Nucleus accumbens (tissue), 56 donors: ENCODE measurements at places on chromosomes 6 and 20.

GRCh38 chr20:34525709-34526416 lies 9.6 kb downstream of the DYNLRB1 start:
- DNase-seq, result no peak

GRCh38 chr20:539191-539590 lies 4.4 kb downstream of the CSNK2A1 start:
- no peak for DNase-seq

DNA sequence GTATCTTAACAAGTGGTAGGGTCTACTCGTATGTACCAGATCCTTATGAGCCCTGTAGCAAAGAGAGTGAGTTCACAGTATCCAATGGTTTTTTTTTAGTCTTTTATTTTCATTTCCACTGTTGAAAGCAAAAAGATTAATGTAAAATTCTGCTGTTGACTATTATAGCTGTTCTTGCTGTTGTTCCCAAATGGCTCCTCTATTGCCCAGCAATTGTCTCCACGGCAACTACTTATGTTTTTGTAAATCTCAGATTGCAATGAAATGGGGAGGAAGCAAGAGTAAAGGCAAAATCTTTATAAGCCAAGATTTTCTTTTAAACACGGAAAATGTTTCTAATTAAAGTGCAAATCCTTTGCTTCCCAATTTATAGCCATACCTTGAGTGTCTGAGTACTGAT lies 406.1 kb downstream of the EPM2A start:
- DNase-seq, result no peak

GRCh38 chr6:127457456-127458064 lies 1.6 kb downstream of the KIAA0408 start:
- DNase-seq, result no peak

DNA sequence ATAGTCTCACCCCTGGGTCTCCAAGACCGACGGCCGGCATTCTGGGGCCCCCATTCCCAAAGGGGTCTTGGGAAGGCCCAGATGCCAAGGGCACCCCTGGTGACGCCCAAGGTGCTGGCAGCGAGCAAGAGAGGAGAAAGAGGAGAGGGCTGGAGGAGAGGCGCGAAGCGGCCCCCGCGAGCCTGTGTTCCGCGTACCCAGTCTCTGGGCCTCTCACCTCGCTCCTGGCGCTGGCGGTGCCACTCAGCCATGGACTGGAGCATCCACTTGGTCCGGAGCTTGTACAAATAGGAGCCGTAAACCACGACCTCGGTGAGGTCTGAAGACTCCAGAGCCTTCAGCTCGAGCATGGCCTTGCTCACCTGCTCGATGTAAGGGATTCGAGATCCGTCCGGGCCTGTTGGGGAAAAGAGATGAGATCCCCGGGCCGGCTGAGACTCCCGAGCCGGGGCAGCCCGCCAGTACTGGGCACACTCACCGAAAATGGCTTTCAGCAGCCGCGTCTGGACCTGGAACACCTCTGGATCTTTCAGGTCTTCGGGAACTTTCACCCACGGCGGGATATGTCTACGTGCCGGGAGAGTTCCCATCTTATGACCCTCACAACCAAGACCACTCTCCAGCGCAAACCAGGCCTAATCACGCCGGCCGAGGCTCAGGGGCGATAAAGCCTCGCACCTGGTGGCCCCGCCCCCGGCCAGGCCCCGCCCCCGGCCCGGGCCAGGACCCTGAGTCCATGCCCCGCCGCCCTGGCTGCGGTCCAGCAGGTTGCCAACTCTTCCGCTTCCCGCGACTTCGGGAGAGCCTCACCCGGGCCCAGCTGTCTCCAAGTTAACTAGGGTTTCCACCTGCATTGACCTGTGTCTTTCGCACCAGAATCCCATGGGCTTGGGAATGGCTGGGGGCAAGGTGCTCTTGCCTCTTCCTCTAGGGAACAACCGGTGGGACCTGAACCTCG lies at the start of gene DPPA5:
DPPA5 (minus strand) TSS at position 641 of the 958 bp plus-strand sequence; CDS start at position 590, 51 bp downstream.
- no peak for DNase-seq

DNA sequence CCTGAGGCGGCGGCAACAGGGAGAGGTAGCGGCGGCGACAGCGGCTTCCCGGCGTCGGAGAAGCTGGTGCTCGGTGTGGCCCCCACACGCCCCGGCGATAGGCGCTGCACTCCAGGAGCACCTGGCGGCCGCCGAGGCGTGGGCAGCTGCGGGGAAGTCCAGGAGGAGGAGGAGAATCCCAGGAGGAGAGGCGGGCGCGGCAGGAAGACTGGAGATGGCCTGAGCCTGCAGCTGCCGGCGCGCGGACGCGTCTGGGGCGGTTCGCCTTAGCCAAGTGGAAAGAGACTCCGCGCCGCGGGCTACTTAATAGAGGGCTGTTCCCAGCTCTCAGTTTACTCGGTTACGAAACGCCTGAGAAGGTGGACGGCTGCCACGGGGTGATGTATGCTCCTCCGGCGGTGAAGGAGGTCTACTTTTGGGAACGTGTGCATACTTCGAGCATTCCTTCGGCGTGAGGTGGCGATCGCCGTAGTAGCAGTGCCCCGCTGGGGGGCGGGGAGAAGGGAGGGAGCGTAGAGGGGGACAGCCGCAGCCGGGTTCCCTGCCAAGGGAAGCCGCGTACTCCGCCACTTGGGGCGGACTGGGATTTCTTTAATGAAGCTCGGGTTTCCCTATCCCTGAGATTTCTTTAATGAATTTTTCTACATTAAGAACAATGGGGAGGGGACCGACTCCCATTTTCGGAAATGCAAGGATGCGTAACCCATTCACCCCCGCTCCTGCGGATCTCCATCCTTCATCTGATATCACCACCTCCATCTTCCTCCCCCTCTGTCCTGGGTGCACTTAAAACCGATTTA lies at the start of gene COL12A1:
COL12A1 (minus strand) TSS at position 278 of the 800 bp plus-strand sequence. CDS start 3,261 bp downstream, outside the sequence.
- DNase-seq, result no peak

- DNase-seq, result no peak
These were observed 16.0 kb downstream of the FOXP4 start for GRCh38 chr6:41561931-41562911.

GRCh38 chr20:62046431-62046830 lies 19.2 kb downstream of the TAF4 start:
- DNase-seq, result no peak

DNA sequence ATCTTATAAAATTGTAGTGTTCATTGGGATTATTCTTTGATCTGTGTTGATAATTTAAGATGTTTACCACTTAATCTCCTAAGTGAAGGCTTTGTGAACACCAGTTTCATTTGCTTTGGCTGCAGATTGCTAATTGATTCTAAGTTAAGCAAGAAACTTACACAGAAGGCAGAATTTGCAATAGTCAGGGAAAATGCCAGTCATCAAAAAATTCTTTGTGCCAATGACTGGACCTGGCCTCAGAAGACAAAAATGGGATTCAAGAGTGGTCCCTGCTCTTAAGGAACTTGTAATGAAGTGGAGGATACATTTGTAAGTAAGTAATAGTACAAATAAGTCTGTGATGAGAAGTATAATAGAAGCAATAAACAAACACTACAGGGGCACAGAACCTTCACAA lies 63.3 kb upstream of the EXOC2 start:
- DNase-seq, result no peak

DNA sequence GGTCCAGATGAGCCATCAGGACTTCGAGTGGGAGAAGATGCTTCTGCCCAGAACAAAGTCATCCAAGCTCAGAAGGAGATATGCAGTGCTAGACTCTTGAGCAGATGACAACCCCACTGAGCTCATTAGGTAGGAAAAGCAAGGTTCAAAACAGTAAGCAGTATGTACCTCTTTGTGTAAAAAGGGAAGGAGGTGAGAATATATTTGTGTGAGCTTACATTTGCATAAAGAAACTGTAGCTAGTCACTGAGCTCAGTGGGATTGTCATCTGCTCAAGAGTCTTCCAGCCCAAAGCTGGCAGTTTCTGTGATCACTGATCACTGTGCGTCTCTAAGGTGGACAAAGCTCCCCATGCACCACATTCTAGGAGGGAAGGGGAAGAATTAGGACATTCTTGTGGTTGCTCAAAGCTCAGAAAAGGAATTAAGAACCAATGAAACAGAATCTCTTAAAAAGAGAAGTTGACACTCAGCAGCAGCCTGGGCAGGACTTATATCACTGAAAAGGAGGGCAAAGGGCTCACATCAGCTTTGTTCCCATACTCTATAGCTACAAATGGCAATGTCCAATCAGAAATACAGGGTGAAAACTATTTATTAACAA lies 90.0 kb upstream of the MAFB start:
- no peak for DNase-seq

GRCh38 chr20:50845566-50846215 lies 50.8 kb downstream of the BCAS4 start:
- DNase-seq, result no peak

DNA sequence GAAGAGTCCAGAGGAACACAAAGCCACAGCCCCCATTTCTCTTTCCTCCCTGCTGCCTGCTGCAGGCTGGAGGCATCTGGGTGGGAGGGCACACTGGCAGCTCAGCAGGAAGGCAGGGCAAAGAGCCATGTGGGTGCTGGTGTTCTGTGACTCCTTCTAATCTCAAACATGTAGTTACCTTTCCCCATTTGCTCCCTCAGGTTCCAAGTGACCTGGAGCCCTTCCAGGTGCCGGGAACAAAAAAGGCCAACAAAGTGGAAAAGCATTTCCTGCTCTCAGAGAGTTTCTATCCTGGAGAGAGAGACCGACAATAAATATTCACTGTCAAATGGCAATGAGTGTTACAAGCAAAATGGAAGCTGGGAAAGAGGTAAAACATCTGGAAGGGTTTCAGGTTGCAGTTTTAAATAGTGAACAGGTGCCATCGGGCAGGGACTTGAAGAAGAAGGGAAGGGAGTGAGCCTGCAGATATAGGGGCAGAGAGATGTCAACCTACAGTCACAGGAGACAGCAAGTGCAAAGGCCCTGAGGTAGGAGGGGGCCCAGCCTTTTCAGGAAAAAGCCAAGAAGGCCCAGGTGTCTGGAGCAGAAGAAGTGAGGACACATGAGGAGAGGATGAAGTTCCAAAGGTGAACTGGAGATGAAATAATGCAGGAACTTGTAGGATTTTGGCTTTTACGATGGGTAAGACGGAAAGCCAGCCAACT lies 43.6 kb upstream of the IYD start:
- no peak for DNase-seq

- DNase-seq, result no peak
These were observed 34.3 kb downstream of the C6orf89 start for GRCh38 chr6:36920049-36920448.

- no peak for DNase-seq
These were observed 115.7 kb downstream of the RWDD2A start for GRCh38 chr6:83308833-83309232.

DNA sequence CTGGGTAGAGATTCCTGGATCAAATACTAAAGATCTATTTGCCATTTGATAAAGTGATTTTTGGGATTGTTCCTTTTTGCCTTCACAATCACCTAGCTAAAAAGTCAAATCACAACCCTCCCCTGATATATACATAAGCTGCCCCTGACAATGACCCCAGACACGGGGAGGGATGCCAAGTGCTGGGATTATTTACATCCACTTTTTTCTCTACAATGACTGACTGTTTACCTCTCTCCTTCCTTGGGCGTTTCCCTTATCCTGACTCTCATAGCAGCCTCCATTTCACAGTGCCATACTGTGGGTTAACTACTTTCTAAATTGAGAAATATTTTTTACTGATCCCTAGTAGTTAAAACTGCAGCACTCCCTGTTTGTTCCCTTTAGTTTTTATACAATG lies 150.8 kb upstream of the TMEM170B start:
- DNase-seq, result no peak

- DNase-seq, result no peak
These were observed 7.2 kb downstream of the FYN start for GRCh38 chr6:111865909-111866546.

DNA sequence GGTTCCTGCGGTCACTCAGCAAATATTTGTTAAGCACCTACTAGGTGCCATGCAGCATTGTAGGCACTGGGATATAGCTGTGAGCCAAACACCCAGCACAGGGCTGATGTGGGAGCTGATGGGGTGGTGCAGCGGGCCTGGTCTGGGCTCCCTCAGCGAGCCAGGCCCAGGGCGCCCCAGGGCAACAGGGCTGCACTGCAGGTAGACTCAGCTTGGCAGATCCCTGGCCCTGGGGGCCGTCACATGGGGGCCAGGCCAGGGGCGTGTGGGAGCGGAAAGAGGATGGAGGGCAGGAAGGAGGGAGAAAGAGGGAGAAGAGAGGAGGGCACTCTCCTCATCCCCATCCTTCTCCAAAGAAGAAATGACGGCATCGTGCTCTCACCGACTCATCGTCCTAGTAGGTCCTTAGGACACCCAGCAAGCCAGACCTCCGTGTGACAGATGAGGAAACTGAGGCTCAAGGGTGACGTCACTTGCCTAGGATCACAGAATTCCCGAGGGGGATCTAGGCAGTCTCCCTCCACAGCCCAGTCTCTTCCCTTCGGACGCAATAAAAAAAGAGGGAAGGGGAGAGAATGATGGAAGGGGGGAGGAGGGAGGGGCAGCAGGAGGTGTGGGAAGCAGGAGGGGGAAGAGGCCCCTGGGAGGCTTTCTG lies 53.3 kb downstream of the RBM38 start:
- no peak for DNase-seq

DNA sequence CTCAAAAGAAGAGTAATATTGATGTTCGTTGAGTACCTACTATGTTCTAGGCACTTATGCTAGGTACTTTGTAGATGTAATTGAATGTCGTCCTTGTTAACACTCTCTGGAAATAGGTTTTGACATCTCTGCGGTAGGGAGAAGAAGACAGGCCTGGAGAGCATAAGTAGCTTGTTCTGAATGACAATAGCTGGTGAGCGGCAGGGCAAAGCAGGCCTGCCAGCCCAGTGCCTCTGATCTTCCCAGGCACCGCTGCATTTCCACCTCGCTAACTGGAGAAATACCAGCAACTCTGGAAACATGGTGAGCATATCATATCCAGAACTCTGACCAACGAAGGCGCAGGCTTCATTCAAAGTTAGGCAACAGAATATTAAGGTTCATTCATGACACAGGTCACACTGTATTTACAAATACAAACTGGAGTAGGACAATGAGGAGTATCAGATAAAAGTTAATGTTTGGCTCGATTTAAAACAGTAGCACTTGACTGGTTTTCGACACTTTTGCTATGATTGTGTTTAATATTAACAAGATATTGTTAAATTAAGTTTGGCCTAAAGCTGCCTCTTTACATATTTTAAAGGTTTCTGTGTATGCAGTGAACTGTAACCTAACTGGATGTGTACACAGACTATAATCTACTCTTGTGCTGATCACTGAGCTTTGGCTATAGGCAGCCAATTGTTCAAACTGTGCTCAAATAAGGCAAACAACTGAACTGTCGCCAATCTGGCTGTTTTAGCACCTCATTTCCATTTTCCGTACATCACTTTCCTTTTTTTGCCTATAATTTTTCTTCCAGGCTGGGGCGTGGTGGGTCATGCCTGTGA lies 54.1 kb downstream of the PPP1R3G start:
- DNase-seq, result no peak

DNA sequence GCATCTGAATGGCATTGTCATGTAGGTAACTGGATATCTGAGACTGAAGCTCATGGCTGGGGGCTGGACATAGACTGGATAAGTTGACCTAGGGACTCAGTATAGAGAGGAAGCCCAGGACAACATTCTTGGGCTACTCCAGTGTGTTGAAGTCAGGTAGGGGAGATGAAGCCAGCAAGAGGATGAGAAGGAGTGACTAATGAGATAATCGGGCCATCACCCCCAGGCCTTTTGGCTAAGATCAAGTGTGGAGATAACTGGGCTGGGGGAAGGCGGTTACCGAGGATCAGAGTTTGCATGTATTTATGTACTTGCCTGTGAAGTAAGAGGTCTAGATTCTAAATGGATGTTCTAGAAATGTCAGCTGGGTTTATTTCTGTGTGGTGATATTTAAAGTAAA lies 73.4 kb downstream of the ELOVL2 start:
- no peak for DNase-seq
